ENCODE measurements at places on chromosomes 3 and 15.

GRCh38 chr3:174466471-174467054 lies 392.6 kb upstream of the NAALADL2 start:
- no peak overlapping the region for H3K27ac ChIP-seq
- peak; percentile 66 for DNase-seq
- H3K4me1 ChIP-seq, result peaks cover 34% of the 10 kb centered on the region

GRCh38 chr3:97738761-97739160 lies 25.8 kb upstream of the ARL6 start:
- H3K36me3 ChIP-seq, result no peaks in the 10 kb centered on the region
- H3K27ac ChIP-seq, result no peak overlapping the region
- no peak overlapping the region for H3K4me3 ChIP-seq
- H3K27me3 ChIP-seq, result no peaks in the 10 kb centered on the region

DNA sequence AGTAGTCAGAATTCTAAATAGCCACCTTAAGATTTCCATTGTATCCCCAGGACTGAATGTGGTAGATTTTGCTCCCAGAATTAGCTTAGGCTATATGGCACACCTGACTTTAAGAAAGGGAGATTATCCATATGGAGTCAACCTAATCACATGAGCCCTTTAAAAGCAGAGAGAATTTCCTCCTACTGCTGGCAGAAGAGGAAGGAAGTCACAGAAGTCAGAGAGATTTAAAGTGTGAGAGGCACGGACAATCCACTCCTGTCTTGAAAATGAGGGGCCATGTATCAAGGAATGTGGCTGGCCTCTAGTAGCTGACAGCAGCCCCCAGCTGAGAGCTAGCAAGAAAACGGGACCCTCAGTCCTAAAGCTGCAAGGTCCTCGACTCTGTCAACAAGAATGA lies 26.8 kb downstream of the LRRC31 start:
- H3K4me1 ChIP-seq, result no peaks in the 10 kb centered on the region
- no peak overlapping the region for H3K27ac ChIP-seq
- no peak overlapping the region for H3K4me3 ChIP-seq
- no peaks in the 10 kb centered on the region for H3K27me3 ChIP-seq

- DNase-seq, result no peak
- H3K4me1 ChIP-seq, result peaks cover 26% of the 10 kb centered on the region
- H3K27me3 ChIP-seq, result no peaks in the 10 kb centered on the region
- H3K4me3 ChIP-seq, result no peak overlapping the region
Measured at GRCh38 chr3:171883893-171884279, 40.7 kb downstream of the TMEM212 start.

- H3K4me3 ChIP-seq, result no peak overlapping the region
- H3K27me3 ChIP-seq, result no peaks in the 10 kb centered on the region
- H3K4me1 ChIP-seq, result no peaks in the 10 kb centered on the region
- H3K27ac ChIP-seq, result no peak overlapping the region
- peak; percentile 21 for DNase-seq
Measured at GRCh38 chr3:138367911-138368310, 19.5 kb downstream of the MRAS start.

GRCh38 chr3:146598535-146598934 lies 6.6 kb downstream of the PLSCR5 start:
- no peak for DNase-seq
- H3K4me3 ChIP-seq, result no peak overlapping the region
- H3K4me1 ChIP-seq, result no peaks in the 10 kb centered on the region
- H3K36me3 ChIP-seq, result no peaks in the 10 kb centered on the region
- no peak overlapping the region for H3K27ac ChIP-seq

- H3K4me3 ChIP-seq, result no peak overlapping the region
- peaks cover 13% of the 10 kb centered on the region for H3K4me1 ChIP-seq
- DNase-seq, result no peak
- no peak overlapping the region for H3K27ac ChIP-seq
Measured at GRCh38 chr15:71215126-71215894, 100.0 kb downstream of the THSD4 start.

DNA sequence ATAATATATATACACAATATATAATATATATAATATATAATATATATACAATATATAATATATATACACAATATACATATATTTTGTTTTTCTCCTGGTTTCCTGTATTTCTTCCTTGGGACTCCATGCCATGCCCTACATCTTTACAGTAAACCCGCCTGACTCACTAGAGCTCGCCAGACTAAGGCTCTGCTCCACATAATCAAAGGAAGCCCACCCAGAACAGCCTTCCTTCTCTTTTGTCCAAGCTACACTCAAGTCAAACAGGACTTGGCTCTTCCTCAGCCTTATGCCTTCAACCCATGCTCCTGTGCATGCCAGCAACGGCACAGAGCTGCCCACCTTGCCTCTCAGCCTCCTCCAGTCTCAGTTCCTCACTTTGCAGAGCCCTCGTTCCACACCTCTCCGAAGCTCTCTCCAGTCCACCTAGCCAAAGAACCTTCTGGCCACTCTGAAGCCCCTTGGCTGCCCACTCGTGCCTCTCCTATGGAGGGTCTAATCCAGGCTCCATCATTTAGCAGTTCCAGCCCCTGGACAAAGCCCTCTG lies 109.1 kb downstream of the RFTN1 start:
- H3K27me3 ChIP-seq, result no peaks in the 10 kb centered on the region
- no peaks in the 10 kb centered on the region for H3K4me1 ChIP-seq
- peak; percentile 20 for DNase-seq
- H3K36me3 ChIP-seq, result no peaks in the 10 kb centered on the region

DNA sequence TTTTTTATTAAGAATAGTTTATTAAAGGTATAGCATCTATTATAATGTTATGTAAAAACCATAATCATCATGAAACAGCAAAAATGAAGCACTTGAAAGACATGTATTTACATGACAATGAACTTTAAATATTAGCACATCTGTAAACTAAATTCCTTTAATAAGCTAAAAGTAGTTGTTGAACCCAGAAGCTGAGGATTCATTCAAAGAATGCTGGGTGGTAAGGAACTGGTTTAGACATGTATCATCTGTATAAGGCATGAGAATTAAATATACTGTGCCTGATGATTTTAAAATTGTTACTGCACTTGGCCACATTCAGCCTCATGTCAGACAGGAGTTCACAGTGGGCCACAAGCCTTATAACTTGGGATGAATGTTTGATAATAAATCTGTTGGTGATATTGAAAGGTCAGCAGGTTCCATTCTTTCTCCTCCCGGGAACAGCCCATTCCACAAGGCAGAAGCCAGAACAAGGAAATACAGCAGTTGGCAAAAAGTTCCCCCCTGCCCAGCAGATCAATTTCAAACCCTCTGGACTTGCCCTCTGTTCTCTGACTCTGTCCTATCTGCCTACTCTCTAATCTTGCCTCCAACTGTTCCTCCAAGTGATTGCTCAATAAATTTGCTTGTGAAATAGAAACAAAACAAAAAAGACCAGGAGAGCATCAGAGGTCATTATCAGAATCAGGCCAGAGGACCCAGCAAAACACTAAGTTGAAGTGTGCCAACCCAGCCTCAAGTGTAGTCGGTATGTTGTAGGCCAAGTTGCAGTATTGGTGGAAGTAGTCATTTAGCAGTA lies 49.8 kb upstream of the TEX264 start:
- H3K27me3 ChIP-seq, result no peaks in the 10 kb centered on the region
- no peaks in the 10 kb centered on the region for H3K36me3 ChIP-seq
- no peak overlapping the region for H3K27ac ChIP-seq
- no peak overlapping the region for H3K4me3 ChIP-seq

DNA sequence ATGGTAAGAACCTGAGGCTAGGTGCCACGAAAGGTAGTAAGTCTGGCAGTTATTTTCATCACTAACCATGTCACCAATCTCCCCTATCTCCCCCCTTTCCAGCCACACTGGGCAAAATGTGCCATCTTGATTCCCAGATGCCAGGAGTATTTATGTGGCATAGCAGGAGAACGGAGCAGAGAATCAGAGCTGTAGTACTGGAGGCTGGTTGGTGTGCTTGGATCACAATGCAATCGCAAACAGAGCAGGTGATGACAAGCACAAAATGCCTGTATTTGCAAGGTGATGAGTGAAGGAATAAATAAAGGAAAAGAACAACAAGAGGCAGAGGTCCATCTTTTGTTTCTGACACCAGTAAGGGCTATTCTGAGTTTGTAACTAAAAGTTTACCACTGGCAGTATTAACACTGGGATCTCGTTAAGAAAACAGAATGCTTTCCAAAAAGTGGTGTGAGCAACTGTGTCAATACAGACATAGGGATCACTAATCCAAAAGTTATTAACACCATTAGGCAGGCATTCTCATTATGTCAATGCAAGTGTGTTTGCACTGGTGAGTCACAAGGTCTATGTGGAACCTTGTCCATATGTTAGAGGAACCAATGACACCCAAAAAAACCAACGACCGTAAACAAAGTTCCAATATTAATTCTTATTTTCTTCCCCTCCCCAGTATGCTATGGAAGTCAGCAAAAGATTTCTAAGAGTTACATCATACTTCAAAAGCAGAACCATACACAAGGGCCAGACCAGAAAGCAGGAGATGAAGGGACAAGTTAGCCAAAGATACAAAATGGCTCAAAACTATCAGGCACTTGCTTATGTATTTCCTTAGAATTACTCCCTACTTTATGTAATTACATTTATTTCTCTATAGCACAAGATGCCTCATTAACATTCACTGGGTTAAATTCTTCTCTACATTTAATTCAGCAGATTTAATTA lies 556.6 kb downstream of the FOXP1 start:
- no peaks in the 10 kb centered on the region for H3K36me3 ChIP-seq
- no peak overlapping the region for H3K4me3 ChIP-seq
- peaks cover 24% of the 10 kb centered on the region for H3K4me1 ChIP-seq
- no peaks in the 10 kb centered on the region for H3K27me3 ChIP-seq
- no peak for DNase-seq
- no peak overlapping the region for H3K27ac ChIP-seq

GRCh38 chr3:111215481-111215880 lies 143.9 kb downstream of the NECTIN3 start:
- no peak overlapping the region for H3K4me3 ChIP-seq
- H3K27ac ChIP-seq, result no peak overlapping the region
- H3K27me3 ChIP-seq, result peaks cover 48% of the 10 kb centered on the region
- no peaks in the 10 kb centered on the region for H3K36me3 ChIP-seq
- no peak for DNase-seq
- H3K4me1 ChIP-seq, result peaks cover 7% of the 10 kb centered on the region

- DNase-seq, result no peak
- no peak overlapping the region for H3K27ac ChIP-seq
- H3K36me3 ChIP-seq, result no peaks in the 10 kb centered on the region
- H3K4me1 ChIP-seq, result no peaks in the 10 kb centered on the region
- no peaks in the 10 kb centered on the region for H3K27me3 ChIP-seq
Measured at GRCh38 chr3:45657853-45658252, 31.3 kb upstream of the SACM1L start.

DNA sequence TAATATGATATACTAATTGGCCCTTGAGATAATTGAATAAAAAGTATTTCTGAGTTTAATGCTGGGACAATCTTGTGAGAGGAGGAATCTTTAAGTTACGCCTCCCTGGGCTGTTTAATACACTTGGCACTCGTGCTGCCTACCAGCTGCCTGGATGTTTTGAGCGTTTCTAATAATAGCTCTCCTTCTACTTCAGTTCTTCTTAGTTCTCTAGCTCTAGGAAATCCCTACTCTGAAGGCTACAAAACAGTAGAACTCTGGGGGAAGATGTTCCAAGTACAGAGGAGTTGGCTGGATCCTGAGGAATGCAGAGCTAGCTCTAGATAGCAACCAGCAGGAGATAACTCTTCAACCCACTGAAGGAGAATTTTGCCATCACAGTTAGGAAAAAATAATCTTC lies 3.5 kb downstream of the NAALADL2 start:
- peaks cover 10% of the 10 kb centered on the region for H3K4me1 ChIP-seq
- no peak for DNase-seq
- H3K27ac ChIP-seq, result no peak overlapping the region
- no peaks in the 10 kb centered on the region for H3K36me3 ChIP-seq
- no peak overlapping the region for H3K4me3 ChIP-seq
